ENCODE measurements at places on chromosomes 1 and 21.
A peak's percentile ranks its signal among the peaks of the same experiment; 100 is the strongest.

GRCh38 chr1:70760154-70760553 is 287.5 kb downstream of the PTGER3 start:
- no peak overlapping the region for H3K27ac ChIP-seq
- no peak for DNase-seq
- no peak overlapping the region for H3K4me3 ChIP-seq
- no peaks in the 10 kb centered on the region for H3K27me3 ChIP-seq
- H3K36me3 ChIP-seq: no peaks in the 10 kb centered on the region

DNA sequence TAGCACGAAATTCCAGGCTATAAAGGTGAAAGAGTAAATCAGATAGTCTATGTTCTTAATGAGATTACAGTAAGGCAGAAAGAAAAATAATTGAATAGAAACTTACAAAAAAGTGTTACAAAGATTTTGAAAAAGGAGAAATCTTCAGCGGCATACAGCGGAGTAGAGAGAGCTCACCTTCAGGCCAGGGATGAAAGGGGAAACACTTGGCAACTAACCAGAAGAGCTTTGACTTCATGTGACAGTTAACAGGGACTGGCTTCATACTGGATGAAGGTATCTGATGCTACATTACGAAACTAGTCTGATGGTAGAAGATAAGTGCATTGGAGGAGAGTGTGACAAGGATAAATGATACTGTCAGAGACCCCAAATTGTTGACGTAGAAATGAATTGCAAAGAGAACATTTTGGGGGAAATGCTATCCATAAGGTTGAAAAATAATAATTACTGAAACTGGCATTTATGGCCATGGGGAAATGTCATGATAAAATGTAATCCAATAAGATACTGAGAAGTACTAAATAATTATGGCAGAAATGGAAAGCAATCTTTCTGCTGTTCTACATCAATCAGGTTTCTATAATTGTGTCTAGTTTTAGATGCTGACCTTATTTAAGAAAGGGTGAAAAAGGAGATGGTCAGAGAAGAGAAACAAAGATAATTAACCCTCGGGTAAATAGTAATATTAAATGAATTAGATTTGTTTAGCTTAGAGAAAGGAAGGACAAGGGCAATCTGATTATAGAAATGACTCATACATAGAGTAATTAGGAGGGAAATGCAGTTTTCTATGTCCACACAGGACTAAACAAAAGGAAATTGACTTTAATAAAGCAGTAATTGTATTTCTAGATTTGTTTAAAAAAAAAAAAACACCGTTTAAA is 808.7 kb downstream of the NCAM2 start:
- H3K36me3 ChIP-seq: no peaks in the 10 kb centered on the region
- no peaks in the 10 kb centered on the region for H3K27me3 ChIP-seq
- no peaks in the 10 kb centered on the region for H3K4me1 ChIP-seq
- H3K4me3 ChIP-seq: no peak overlapping the region
- no peak overlapping the region for H3K27ac ChIP-seq

- H3K27ac ChIP-seq: no peak overlapping the region
- DNase-seq: no peak
- H3K4me1 ChIP-seq: peaks cover 25% of the 10 kb centered on the region
- no peak overlapping the region for H3K4me3 ChIP-seq
- H3K27me3 ChIP-seq: no peaks in the 10 kb centered on the region
- no peaks in the 10 kb centered on the region for H3K36me3 ChIP-seq
Measured at GRCh38 chr1:92949937-92950817, 11.1 kb downstream of the DIPK1A start.

- H3K36me3 ChIP-seq: no peaks in the 10 kb centered on the region
- no peaks in the 10 kb centered on the region for H3K27me3 ChIP-seq
- no peaks in the 10 kb centered on the region for H3K4me1 ChIP-seq
- H3K27ac ChIP-seq: no peak overlapping the region
- no peak overlapping the region for H3K4me3 ChIP-seq
Measured at GRCh38 chr21:42190486-42190863, 28.5 kb upstream of the ABCG1 start.

DNA sequence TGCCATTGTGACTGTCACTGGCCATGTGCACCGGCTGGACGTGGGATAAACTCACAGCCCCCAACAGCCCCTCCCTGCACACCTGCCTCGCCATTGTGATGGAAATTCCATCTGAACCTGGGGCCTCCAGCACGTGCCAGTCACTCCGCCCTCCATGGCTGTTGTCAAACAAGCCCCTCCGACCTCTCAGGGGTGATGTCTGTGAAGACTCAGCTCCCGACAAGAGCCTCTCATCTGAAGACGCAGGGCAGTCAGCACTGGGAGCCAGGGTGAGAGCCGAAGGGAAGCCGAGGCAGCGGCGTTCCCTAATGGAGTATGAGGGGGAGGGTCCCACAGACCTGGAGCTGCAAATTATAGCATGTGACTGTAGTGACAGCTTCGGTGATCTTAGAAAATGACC is 1.4 kb upstream of the KRTAP10-2 start:
- no peak for DNase-seq
- no peaks in the 10 kb centered on the region for H3K36me3 ChIP-seq

DNA sequence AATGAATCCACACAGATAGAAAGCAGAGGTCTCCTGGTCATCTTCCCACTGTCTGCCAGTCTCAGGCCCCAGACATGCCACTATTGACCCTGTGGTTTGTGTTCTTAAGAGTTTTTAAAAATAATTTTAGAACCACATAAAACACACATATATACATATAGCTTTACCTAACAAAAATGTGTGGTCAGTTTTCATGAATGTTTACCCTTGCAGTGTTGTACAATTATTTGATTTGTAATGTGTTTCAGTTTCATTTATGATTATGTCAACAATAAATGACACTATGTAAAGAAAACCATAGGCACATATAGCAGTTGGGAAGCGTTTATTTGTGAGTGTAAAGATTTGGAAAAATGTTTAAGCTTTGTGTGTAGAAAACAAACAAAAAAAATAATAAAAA is 17.1 kb downstream of the CHAF1B start:
- H3K4me3 ChIP-seq: no peak overlapping the region
- no peaks in the 10 kb centered on the region for H3K27me3 ChIP-seq
- H3K4me1 ChIP-seq: no peaks in the 10 kb centered on the region
- H3K36me3 ChIP-seq: peaks cover 68% of the 10 kb centered on the region
- DNase-seq: no peak

DNA sequence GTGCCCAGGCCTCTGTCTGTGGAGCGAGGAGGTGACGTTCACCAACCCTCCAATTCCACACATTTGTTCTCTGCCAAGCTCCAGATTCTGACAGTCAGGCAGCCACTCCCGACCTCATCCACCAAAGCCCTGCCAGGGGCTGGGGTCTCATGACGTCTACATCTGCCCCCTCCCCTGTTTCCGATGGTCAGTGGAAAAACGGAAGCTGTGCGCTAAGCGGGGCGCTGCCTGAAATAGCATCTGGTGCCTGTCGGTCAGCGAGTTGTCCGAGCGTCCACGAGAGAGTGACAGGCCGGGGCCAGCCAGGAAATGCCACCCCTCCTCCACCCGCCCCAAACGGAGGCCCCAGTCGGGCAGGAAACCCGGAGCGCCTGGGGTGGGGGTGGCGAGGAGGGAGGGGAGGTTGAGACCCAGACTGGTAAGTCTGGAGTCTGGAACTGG is 3.2 kb upstream of the TAL1 start:
- no peaks in the 10 kb centered on the region for H3K36me3 ChIP-seq
- DNase-seq: no peak
- peaks cover 6% of the 10 kb centered on the region for H3K4me1 ChIP-seq
- peaks cover 43% of the 10 kb centered on the region for H3K27me3 ChIP-seq
- no peak overlapping the region for H3K27ac ChIP-seq

DNA sequence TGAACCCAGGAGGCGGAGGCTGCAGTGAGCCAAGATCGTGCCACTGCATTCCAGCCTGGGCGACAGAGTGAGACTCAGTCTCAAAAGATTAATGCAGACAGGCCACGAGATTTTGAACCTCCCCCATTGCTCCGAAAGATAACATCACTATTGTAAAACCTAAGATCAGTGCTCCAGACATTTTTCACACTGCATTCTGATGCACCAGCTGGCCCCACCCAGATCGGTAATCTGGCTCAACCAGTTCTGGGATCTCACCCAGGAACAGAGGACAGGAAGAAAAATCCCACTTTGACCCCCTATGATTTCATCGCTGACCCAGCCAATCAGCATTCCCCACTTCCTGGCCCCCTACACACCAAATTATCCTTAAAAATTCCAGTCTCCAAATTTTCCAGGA is 10.7 kb upstream of the CSRP1 start:
- H3K4me1 ChIP-seq: peaks cover 2% of the 10 kb centered on the region
- no peak overlapping the region for H3K4me3 ChIP-seq
- DNase-seq: no peak
- no peaks in the 10 kb centered on the region for H3K27me3 ChIP-seq

DNA sequence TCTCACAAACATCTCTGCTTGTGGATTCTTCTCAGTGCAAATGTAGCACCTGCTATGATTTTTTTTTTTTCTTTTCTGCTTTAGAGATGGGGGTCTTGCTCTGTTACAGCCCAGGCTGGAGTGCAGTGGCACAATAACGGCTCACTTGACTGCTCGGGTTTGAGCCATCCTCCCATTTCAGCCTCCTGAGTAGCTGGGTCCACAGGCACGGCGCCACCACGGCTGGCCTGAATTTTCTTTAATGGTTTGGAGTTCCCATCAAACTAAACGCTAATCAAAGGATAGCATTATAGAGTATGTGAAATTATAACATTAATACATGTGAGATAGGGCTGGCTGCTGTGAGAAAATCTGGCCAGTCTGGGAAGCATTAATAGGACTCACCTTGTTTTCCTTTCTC is 7.2 kb upstream of the PTGER3 start:
- no peaks in the 10 kb centered on the region for H3K27me3 ChIP-seq
- no peaks in the 10 kb centered on the region for H3K36me3 ChIP-seq
- H3K4me1 ChIP-seq: no peaks in the 10 kb centered on the region

DNA sequence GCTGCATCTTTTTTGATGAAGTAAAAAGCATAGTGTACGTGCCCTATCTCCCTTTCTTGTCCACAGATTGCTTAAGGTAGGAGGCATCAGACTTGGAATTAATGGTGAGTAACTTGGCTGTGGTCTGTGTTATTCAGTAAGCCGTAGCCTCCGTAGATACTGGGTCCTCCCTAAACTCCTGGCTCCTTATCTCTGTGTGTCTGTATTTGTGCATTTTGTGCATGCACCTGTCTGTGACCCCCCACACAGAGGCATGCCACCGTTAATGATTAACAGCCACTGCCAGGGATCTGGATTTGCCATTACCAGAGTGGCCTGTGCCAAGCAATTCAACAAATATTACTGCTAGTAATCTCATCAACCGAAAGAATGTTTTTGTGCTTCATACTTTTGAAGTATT is 31.9 kb downstream of the MAP3K21 start:
- no peak overlapping the region for H3K4me3 ChIP-seq
- DNase-seq: no peak
- H3K4me1 ChIP-seq: no peaks in the 10 kb centered on the region
- H3K27ac ChIP-seq: no peak overlapping the region

GRCh38 chr21:37297364-37297763 is 30.2 kb upstream of the VPS26C start:
- no peaks in the 10 kb centered on the region for H3K27me3 ChIP-seq
- H3K4me1 ChIP-seq: no peaks in the 10 kb centered on the region
- DNase-seq: no peak
- no peak overlapping the region for H3K4me3 ChIP-seq
- H3K36me3 ChIP-seq: no peaks in the 10 kb centered on the region
- H3K27ac ChIP-seq: no peak overlapping the region

GRCh38 chr21:29193072-29193471 is 62.6 kb downstream of the MAP3K7CL start:
- no peaks in the 10 kb centered on the region for H3K27me3 ChIP-seq
- H3K4me3 ChIP-seq: no peak overlapping the region
- no peaks in the 10 kb centered on the region for H3K36me3 ChIP-seq
- no peak for DNase-seq

DNA sequence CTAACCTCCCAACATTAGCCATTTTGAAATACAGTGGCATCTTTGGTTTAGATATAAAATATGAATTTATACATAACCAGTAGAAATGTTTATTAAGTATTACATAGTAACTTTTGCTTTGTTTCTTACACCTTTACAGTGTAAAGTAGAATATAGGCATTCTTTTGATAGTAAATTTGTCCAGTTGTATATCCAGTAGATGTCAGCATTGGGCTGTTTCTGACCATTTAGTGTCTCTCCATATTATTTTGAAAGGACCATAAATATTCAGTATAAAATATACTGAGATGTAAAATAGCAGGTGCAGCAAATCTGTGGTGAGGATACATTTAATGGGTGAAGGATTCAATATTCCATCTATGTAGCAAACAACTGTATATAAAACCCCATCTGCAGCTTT is 115.8 kb upstream of the ZRANB2 start:
- no peak overlapping the region for H3K27ac ChIP-seq
- DNase-seq: no peak
- no peak overlapping the region for H3K4me3 ChIP-seq
- no peaks in the 10 kb centered on the region for H3K27me3 ChIP-seq
- no peaks in the 10 kb centered on the region for H3K36me3 ChIP-seq

GRCh38 chr1:85465786-85466134 is 801 bp upstream of the DDAH1 start:
- H3K4me3 ChIP-seq: peak overlapping the region; percentile 85
- H3K27ac ChIP-seq: no peak overlapping the region
- H3K36me3 ChIP-seq: no peaks in the 10 kb centered on the region
- DNase-seq: no peak

DNA sequence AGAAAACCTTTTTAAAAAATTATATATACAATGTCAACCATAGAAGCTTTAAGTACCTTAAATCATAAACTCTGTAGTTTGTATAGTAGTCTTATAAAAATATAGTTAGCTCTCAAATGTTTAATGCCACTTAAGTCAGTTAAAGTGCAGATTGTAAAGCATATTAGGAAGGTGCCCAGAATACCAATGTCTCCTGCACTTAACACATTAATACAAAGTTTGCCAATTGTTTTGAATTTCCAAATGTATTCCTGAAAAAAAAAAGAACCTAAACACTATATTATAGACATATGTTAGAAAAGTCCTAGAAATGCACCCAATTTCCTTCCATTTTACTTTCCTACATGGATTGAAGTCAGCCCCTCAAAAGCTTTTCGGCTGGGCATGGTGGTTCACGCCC is 12.1 kb downstream of the F3 start:
- H3K27me3 ChIP-seq: no peaks in the 10 kb centered on the region
- H3K36me3 ChIP-seq: peaks cover 5% of the 10 kb centered on the region
- no peak overlapping the region for H3K4me3 ChIP-seq
- H3K4me1 ChIP-seq: no peaks in the 10 kb centered on the region
- no peak for DNase-seq
- H3K27ac ChIP-seq: no peak overlapping the region

Data from psoas muscle (tissue), 8 donors.